ENCODE measurements at places on chromosomes 3 and 15.

DNA sequence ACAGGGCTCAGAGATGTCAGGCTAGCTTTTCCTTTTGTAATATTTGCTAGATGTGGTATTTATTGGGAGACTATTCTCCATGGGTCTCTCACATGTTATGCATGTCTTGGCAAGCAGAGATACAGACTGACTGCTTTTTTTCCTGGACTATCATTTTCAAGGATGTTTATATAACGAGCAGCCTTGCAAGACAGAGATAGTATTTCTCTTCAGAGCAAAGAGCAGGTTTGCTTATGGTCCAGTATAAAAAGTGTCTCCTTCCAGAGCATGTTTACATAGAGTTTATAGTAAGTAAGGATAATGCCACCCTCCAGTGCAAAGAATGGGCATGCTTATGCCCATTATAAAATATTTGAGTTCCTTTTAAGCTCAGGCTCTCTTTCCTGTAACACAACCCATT is 24.6 kb downstream of the GTF2E1 start:
- no peak for DNase-seq

DNA sequence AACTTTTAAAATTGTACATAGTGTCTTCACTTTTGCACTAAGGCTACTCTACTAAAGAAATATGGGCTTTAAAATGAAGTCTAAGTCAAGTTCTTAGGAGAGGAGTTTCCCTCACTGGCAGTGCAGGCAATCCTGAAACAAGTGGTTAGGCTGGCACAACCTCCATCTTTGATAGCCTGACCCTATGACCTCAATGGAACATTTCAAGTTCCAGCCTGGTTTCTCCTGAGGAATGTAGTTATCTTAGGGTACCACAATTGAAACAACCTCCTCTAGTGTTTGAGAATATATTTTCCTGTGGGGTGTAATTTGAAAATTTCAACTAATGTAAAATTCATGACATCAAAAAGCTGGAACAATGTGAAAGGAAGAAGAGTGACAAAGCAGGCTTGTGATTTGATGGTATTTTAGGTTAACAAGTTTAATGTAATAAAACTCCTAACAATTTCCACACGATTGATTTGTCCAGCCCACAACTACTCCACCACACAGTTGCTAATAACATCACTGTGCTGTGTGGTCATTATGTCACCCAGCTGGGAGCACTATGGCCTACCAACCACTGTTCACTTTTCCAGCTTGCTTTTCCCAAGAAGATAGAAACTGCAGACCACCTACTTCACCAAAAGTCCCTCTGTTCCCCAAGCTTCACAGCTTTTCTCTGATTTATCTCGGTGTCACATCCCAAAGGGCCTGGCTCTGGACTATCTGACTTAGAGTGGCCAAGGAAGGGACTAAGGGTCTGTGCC is 1.8 kb downstream of the WWTR1 start:
- no peak for DNase-seq

DNA sequence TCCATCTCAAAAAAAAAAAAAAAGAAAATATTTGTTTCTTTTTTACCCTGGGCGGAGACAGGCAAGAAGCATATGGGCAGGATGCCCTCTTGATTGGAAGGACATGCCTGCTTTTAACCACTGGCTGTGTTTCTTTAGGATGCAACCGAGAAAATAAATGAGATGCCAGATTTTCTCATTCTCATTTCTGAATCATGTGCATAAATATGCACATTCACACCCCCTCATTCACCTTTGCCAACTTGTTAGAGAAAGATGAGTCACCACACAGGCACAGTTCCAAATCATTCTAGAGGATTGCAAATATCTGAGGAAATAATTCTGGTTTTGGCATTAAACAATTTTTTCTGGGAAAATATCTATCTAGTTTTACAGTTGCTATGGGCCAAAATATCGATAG is 3.3 kb downstream of the LIPH start:
- DNase-seq: no peak

DNA sequence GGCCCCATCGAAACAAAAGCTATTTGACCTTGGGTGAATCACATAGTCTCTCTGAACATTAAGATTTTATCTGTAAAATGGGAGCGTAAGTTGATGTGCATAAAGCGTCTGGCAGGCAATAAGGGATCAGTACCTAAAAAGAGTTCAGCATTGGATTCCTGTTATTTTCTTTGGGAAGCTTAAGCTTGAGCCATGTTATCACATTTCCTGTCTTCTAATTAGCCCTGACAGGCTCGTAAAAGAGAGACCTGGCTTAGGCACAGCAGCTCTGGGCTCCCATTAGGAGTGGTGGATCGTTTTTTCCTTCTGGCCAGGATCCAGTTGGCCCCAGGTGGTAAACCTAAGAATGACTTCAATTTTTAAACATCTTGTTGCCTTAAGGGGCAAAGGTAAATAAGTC is 26.0 kb upstream of the CA12 start:
- no peak for DNase-seq

Data from tibial artery (tissue), 4 donors.